Cerebellar cortex (tissue), 1 donor: ENCODE measurements at places on chromosomes 5 and 9.

DNA sequence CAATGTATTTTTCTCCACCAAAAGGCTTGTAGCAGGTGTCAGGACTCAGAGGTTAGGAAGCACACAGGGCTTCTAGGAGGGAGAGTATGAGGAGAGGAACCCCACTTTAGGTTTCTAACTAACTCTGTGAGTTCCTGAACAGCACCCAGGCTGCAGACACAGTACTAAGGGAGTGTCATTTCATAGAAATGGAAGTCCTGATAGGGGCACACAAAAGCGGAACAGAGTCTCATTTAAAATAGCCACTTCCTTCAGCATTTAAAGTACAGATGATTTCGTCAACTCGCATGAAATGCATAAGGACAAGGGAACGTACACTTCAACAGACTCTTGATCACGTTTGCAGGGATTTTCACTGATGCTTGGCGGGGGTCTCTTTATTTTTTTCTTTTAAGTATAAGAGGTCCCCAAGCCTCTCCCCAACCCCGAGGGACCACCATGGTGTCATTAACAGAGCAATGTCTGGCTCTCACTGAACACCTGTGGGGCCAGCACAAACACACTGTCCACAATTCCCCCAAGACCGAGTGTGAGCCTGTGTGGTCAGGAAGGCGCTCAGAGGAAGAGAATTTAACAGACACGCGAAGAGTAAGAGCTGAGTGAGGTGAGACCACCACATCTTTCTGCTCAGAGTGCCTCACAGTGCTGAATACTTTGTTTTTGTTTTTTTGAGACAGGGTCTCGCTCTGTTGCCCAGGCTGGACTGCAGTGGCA lies 82.3 kb downstream of the SECISBP2 start:
- no peak for DNase-seq

DNA sequence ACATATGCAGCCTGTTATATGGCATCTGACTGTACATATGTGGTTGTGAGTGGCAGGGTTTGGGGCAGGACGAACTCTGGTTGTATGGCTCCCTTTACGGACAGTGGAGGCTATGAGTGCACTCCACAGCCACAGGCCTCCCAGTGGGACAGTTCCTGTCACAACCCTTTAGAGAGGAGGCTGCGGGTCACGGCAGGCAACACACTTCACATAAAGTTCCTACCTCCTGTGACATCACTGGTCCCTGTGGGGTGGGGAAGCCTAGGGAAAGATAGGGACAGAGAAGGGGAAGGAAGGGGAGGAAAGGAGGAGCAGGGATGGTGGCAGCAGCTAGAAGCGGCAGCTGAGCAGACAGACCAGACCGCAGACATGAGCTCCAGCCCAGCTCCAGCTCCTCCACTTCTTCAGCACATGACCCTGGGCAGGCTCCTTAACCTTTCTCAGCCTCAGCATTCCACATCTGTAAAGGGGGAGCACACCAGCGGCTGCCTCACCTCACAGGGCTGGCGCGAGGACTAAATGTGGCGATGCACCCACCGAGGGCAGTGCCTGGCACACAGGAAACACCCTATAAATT lies 27.4 kb upstream of the CORO2A start:
- no peak for DNase-seq

DNA sequence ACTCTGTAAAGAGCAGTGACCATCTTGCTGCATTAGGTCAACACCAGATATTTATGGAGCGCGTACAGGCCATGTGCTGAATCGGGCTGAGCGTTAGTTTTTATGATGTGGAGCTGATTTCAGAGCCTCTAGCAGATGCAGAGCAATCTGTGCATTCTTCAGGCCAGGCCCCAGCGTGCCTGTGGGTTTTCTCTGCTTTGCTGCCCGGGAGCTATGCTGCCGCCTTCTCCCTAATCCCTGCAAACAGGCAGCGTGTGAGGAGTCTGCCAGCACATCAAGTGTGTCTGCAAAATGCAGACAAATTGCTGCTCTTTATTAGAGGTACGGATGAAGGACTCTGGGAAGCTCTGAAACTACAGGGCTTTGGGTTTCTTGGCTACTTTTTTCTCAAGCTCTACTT lies 170.0 kb downstream of the NTRK2 start:
- DNase-seq = peak; percentile 87

- no peak for DNase-seq
These were observed 66.0 kb downstream of the ZNF366 start for GRCh38 chr5:72441094-72441723.
